Stimulated activated CD4-positive, alpha-beta T cell treated with anti-CD3 and anti-CD28 coated beads, Interleukin-15, amount 100 ng/mL, for 48 hours (primary cell): ENCODE measurements at places on chromosomes 1 and 21.

GRCh38 chr21:23131177-23131576 lies 2133.0 kb downstream of the NCAM2 start:
- no peak for DNase-seq

- DNase-seq: no peak
These were observed at the start of gene SAMD11 for GRCh38 chr1:923131-923990. Gene SAMD11 (plus strand): TSS chr1:923923. CDS start chr1:924432, 509 bp downstream.

GRCh38 chr1:17684810-17685209 lies 70.3 kb upstream of the ACTL8 start:
- DNase-seq: no peak

DNA sequence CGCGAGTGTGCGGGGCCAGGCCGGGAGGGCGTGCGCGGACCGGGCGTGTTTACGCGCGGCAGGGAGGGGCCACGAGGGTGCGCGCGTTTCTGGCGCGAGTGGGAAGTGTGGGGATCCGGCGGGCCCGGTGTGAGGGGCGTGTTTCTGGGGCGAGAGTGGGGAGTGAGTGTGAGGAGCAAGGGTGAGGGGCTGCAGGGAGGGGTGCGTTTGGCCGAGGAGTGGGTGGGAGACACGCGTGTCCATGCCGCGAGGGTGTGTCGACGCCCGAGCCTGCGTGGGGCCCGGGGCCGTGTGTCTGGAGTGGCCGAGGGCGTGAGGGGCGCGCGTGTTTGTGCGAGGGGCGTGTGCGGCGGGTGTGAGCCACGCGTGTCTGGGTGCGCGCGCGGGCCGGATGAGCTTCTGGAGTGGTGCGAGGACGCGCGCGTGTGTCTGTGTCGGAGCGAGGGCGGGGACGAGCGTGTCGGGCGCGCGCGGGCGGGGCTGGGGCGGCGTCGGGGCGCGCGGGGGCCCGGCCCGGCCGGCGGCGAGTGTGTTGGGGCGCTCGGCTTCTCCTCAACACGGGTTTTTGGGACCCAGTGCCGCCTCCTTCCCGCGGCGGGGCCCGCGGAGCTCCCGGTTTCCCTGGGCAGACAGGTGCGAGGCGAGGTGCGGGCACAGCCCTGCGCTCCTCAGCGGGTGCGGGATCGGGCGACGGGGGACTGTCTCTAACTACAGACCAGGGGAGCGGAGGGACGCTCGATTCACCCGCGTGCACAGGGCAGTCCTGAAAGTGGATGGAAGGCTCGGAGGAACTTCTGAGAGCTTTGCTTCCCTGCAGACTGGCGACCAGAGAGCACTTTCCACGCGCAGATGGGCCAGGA lies 65.8 kb upstream of the VAMP3 start:
- DNase-seq: no peak

DNA sequence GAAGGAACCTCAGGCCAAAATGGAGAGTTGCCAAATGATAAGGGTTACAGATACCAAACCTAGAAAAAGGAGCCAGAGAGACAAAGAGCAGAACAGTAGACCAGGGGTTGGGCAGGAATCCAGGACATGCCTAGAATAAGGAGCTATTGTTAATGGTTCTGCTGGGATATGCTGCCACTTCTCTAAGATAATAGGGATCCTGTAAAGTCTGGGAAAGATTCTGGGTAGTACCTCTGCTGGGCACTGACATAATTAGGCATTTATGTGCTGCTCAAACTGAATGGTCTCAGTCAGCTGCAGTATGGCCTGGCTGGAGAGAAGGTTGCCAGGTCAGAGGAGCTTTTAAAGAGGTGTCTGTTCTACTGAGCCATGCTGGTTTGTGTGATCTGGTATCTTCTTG lies 19.9 kb upstream of the NRIP1 start:
- DNase-seq: no peak
